ENCODE measurements at places on chromosomes 3 and 15.

DNA sequence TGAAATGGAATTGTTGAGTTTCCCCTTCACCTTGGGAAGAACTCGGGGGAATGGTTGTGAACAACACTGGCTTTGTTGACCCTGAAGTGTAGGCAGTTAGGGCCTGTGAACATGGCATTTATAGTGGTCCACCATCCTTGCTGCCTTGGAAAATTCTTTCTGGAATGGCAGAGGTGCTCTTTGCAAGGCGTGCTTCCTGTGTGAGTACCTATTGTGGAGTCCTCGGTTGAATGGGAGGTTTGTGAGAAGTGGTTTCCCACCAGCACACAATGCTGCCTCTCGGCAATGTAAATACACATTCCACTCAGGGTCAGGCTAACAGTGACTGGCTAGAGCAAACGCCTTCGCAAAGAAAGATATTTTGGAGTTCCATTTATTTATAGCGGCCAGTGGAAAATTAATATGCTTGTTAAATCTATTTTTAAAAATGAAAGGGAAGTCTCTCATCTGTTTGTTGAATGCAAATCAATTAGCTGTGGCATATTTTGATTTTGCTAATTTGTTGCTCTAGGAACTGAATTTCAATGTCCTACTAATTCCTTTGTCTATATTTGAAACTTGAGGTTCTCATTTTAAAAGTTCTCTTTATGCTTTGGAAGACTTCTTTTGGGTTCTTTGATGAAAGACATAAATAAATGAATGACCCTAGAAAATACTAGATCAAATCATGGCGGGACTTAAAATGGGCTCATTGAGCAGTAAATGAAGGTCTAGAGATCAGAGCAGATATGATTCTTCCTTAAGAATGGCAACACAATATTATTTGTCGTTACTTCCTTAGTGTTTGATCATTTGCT, 59.5 kb downstream of the FNDC3B start:
- no peak for DNase-seq

DNA sequence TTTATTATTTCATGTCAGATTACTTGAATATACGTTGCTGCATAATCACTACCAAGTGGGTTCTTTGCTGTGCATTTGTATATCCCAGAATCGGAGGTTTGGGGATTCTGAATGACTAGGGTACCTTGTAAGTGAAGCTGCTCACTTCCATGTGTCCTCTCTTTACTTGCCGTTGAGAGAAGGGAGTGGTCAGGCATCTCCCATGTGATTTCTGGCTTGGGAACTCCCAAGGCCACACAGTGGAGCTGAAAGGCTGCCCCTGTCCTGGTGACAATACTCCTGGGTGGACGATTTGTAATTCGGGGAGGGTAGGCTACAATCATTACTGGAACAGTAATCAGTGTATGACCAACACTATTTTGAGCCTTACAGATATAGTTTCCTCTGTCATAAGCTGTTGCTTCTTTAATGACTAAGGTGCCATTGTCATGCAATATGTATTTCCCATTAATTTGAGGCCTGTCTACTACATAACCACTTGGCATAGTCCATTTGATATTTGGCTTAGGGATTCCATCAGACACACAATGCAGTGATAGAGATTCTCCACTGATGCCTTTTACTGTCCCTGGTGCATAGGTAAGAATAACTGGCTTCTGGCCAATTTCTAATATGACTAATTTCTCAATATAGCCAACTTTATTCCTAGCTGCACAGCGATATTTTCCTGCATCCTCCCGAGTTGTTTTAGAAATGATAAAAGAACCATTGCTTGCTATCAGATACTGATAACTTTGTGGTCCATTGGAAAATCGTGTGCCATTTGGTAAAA, 24.0 kb downstream of the IGSF10 start:
- no peak for DNase-seq

GRCh38 chr3:190886945-190887344, 24.5 kb upstream of the GMNC start:
- no peak for DNase-seq

DNA sequence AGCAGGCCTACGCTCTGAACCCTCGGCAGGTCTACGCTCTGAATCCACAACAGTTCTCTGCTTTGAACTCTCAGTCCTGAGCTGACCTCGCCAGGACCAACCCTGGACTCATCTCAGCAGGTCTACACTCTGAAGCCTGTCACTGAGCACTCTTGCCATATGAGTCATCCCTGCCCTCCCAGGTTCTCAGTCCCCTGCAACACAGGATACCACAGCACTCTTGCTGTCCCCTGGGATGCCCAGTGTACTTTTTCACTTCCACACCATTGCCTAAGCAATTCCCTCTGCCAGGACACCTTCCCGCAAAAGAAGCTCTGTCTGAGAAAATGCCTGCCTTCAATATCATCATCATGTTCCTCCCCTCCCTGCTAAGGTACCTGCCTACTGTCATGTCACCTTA, 42.0 kb downstream of the NUP210 start:
- no peak for DNase-seq

GRCh38 chr3:114363554-114364202, 69.8 kb downstream of the TIGIT start:
- no peak for DNase-seq

DNA sequence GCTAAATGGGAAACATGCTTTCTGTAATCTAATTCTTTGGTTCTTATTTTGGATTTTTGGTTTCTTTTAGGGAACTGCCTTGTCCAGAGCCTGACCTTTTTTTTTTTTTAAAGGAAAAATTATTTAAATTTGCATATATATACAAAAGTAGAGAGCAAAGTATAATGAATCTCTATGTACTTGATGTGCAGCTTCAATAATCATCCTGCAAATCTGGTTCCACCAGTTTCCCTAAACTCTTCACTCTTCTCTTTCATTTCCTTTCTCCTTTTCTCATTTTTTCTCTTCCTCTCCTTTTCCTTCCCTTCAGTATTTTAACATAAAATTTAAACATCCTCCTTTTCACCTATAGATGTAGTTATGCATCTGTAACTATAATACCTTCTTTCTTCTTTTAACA, 82.5 kb downstream of the USP13 start:
- no peak for DNase-seq

DNA sequence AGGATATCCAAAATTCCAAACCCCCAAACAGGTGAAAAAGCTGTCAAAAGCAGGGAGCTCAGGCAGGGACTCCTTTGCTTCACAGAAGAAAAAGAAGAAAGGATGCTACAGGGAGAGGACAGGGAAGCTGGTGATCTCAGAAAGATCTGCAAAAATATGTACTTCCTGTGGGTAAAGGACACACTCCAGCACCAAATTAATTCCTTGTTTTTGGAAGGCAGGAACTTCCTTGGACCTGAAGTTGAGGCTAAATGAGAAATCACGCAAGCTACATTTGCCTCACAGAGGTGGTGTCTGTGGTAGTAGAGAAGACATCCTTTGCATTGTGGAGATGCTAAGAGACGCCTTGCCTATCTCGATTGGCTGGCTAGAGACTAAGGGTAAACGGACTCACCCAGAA, 26.7 kb upstream of the ANPEP start:
- no peak for DNase-seq

GRCh38 chr15:40498418-40498817, 27.6 kb downstream of the CHST14 start:
- DNase-seq, result no peak
